Inflammatory macrophage treated with lipopolysaccharide for 4 hours (primary cell): ENCODE measurements at places on chromosomes 1 and 21.

DNA sequence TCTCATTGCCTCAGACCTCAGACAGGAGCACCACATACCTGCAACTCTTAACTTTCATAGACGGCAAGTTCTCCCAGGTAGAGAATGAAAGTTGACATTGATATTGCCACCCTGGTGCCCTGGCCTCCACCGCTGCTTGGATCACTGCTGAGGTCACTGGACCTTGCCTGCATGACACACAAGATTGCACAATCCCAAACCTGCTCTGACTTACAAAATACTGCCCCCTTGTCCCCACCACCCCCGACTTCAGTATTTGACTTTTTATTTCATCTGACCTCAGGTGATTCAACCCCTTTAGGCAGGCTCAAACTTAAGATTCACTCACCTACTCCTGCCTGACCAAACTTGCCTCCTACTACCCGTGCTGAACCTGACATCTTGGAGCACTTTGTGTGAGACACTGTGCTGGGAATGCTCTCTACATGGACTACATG lies 43.1 kb upstream of the S1PR1 start:
- DNase-seq = peak; percentile 22

DNA sequence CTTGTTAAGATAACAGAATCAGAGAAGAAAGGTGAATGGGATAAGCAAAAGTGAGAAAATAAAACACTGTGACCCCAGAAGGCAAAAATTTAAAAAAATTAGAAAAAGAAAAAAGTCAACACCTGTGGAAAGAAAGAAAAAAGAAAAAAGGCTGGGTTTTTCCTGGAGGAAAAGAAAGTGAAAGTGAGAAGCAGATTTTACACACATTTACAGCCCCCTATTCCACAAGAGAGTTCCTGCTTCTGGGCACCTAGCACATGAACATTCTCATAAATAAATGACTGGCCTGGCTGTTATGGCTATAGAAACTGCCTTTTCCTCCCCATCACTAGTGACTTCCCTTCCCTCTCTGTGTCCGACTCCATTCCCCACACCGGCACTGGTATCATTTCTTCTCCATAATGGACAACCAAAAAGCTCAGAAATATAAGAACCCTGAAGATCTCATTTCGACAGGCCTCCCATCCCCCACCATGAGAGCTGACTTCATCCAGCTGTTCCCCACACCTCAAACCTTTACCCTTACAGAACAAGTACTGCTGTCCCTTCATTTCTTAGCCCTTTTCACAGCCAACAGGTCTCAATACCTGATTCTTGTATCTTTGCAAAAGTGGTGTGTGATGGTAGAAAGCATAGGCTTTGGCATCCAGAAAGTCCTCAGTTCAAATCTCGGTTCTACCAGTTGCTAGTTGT lies 12.6 kb downstream of the MTF1 start:
- peak; percentile 71 for DNase-seq

GRCh38 chr1:58431901-58432620 lies 114.5 kb downstream of the OMA1 start:
- peak; percentile 46 for DNase-seq

DNA sequence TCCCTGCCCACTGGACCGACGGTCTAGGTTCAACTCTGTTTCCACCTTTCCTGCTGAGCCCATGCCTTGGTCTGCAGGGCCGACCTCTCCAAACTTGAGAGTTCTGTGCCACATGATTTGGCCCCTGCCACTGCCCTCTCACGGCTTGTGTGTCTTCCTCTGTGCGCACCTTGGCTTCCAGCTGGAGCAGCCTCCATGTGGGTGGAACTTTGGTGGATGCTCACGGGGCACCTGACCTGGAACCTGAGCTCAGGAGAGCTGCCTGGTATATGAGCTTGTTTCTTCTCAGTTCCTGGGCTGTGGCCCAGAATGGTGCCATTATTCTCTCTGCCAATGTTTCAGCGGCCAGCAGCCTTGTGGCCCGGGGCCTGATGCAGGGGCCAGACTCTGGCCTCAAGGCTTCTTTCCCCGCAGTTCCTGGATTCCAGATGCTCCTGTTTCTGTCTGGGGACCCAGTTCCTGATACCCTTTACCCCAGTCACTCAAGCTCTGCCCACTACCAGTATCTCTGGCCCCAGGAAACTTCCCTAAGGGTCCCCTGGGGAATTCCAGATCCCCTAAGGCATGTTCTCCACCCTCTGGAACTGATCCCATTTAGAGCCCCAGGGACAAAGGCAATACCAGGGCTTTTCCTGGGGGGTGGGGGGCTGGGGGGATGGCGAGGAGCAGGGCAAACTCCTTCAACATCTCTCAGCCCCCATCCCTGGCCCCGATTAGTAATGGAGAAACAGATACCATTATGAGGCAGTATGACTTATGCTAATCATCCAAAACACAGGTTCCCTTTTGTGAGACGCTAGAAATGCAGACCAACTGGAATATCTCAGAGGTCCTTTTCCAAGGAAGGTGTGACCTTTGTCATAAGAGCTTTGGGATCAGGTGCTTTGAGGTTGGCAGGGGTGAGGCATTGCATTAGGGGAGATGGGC lies 11.1 kb downstream of the QSOX1 start:
- DNase-seq = no peak

DNA sequence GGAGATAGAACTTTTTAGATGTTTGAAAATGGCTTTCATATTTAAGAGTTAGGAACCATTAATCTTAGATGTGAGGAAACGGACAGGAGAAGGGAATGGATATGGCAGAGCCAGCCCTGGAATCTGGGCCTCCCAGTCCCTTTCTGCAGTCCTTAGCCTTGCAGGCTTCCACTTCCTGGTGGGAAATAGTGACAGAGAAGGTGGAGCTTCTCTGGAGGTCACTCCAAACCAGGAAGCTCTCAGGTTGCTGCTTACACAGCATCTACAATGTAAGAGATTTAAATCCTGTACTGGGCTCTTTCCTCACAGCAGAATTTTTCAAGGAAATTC lies 2.5 kb downstream of the S100A11 start:
- no peak for DNase-seq

GRCh38 chr1:44327679-44328491 lies 27.2 kb downstream of the ERI3 start:
- DNase-seq = no peak

DNA sequence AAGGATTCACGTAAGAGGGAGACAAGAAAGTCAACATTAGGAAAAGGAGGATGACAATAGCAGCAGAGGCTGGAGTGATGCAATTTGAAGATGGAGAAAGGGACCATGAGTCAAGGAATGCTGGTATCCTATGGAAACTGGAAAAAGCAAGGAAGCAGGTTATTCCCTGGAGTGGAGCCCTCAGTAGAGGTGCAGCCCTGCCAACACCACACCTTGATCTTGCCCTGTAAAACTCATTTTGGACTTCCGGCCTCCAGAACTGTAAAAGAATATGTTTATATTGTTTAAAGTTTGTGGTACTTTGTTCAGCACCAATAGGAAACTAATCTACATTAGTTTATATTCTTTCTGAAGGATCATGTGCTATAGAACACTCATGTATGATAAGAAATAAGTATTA lies 19.6 kb upstream of the CLDN17 start:
- no peak for DNase-seq

DNA sequence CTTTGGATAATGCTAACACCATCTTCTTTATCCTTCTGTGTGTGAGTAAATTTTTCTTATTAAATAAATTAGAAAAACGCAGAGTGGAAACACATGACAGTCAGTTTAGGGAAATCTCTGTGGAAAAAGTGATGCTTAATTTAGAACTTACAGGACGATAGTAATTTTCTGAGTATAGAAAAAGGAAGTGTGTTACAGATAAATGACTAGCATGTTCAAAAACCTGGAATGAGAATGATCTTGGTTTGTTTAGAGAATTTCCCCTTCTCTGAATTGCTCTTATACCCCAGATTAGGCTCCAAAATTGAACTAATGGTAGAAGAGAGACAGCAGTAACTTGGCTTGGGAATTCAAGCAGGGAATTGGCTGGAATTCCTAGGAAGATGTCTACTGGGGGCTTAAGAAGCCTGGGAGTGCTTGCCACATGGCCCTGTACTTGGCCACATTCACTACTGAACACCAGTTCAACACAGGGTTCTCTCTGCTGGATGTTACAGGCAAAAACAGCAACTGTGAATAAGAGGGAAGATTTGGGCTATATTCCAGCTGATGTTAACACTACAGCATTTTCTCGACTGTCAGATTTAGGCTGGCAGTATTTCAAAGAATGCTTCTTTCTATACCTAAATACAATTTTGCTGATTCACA lies 1004.2 kb downstream of the TTLL7 start:
- no peak for DNase-seq

- DNase-seq = peak; percentile 92
These were observed 64.6 kb downstream of the IER5 start for GRCh38 chr1:181152892-181153633.
